Stimulated activated CD4-positive, alpha-beta T cell treated with anti-CD3 and anti-CD28 coated beads, Interleukin-2, amount 100 ng/mL, for 4 hours (primary cell): ENCODE measurements at places on chromosomes 3 and 15.

GRCh38 chr3:79521221-79521848 lies 246.5 kb downstream of the ROBO1 start:
- DNase-seq, result no peak

GRCh38 chr3:66395635-66396034 lies 105.2 kb downstream of the LRIG1 start:
- DNase-seq, result no peak

DNA sequence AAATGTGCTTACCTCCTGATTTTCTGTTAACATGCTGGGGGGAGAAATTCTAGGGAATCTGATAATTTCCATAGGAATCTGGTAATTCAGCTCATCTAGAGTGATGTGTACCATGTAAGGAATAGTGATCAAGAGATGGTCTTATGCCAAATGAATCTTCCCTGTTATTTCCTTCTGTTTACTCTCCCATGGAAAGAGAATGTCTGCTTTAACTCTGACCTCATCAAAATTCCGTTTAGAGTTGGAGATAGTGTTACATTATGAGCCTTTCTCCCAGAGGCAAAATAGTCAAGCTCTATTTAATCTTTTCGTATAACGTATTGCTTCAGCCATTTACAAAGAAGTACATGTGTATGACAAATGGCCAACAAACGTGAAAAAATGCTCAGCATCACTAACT lies 76.6 kb downstream of the ARHGEF26 start:
- no peak for DNase-seq

GRCh38 chr3:72380193-72380592 lies 468.1 kb downstream of the SHQ1 start:
- DNase-seq, result no peak

DNA sequence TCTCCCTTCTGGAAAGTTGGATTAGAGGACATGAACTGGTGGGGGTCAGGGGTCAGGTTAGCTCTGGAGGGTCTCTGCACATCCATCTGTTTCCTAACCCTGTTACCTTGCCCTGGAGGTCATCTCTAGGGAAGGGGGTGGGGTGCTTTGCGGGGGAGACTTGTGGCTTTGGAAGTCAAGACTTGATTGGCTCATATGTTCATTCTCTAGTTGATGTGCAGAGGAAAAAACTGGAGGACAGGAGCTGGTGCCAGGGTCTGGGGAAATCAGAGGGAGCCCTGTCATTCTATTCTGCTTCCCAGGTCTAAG lies 42.9 kb upstream of the ROPN1 start:
- no peak for DNase-seq

DNA sequence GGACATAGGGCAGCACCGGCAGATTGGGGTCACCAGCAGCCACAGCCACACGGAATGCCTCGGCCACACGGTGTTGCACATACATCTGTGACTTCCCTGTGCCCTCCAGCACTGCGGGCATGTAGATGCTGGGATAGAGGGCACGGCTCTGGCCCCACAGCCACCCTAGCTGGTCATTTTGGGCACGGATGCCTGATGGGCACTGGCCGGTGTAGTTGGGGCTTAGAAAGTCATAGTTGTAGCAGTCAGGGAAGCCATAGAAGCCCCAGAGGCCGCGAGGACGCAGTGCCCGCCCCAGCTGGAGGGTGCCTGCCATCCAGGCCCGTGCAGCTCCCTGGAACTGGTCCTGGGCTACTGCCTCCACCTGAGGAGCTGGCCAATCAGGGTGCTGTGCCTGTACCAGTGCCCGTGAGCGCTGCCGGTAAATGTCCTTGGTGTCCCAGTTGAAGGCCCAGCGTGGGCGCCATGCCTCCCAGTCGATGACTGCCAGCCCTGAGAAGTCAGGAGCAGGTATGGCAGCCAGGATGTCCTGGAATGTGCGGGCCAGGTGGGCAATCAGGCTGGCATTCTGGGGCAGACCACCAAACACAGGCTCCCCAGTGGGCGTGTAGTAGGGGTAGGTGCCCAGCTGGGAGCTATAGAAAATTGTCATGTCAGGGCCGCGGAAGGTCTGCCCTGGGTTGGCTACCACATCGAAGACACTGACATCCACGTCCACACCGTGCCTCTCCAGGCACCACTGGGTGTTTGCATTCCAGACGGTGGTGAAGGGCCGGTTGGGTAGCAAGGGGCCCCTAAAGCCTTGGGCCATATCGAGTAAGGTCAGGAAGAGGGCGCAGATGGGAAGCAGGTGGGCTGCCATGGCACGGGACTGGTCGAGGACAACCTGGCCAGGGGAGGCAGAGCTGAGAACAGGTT lies 1.0 kb downstream of the HYAL1 start:
- DNase-seq, result no peak

DNA sequence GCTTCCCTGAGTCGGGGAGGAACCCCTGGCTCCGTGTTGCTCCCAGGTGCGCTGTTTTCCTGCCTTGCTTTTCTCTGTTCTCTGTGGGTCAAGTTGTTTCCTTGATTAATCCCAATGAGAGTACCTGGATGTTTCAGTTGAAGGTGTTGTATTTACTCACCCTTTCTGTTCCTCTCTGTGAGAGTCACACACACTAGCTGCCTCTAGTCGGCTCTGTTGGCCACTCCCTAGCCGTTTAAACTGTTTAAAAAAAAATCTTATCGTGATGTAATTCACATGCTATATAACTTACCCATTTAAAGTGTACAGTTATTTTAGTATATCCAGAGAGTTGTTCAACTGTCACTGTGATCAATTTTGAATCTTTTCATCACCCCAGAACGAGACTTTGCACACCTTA lies 74.0 kb downstream of the AKAP13 start:
- DNase-seq, result no peak

GRCh38 chr3:37030588-37030987 lies 37.3 kb downstream of the MLH1 start:
- DNase-seq, result no peak

DNA sequence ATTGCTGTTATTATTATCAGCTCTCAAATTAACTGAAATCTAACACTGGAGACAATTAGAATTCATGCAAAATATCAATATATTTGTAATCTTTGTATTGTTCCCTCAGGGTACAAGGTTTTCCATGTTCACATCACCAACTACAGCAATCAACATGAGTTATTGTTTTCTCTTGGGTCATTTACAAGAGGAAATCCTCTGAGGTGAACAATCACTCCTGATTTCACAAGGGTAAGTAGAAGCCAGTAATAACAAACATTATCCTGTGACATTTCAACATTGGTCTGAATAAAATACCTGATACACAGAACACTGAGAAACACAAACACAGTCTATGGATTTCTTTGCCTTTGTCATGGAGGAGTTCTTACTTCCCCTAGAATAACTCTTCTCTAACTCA lies 174.0 kb downstream of the SUCNR1 start:
- DNase-seq, result no peak

GRCh38 chr3:110900576-110900975 lies 171.0 kb upstream of the NECTIN3 start:
- no peak for DNase-seq

DNA sequence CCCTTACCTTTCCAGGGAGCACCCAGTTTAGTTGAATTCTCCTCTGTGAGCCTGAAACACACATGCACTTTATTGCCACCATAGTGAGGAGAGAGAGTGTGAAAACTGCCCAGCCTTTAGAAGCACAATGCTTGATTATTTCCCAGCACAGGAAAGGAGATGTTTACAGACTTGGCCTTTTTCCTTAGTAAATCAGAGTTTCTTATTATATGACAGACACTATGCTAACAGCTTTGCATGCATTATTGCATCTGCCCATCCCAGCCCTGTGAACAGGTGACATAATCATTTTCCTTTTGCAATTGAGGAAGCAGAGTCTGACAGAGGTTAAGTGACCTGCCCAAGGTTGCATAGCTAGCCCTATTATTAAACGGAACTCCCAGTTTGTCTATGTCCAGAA lies 36.5 kb downstream of the CAPN3 start:
- no peak for DNase-seq

GRCh38 chr3:45407600-45407999 lies 19.2 kb downstream of the LARS2 start:
- no peak for DNase-seq

DNA sequence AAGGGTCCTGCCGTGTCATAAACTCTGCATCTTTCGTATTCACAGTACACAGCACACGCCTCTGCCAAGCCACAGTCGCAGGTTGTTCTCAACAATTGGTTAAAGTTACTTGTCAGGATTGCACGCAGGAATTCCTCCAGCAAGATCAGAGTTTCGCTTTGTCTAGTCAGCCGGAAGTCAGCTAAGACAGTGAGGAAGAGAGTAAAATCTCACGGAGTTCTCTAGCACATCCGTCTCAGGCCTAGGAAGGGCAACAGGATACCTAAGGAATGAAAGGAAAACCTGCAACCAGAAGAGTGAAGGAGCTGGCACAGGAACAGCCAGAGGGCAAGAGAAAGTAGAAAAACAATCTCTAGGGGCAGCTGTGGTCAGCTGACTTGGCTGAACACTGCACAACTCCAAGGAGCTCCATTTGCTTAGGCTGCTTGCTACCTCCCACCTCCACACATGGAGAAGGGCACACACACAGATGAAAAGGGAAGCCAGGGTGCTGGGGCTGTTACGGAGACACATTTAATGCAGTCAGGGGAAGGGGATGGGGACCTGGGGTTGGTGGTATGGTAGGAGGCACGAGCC lies 23.7 kb downstream of the RORA start:
- no peak for DNase-seq

- no peak for DNase-seq
These were observed 275.2 kb upstream of the MEIS2 start for GRCh38 chr15:37375519-37375918.

DNA sequence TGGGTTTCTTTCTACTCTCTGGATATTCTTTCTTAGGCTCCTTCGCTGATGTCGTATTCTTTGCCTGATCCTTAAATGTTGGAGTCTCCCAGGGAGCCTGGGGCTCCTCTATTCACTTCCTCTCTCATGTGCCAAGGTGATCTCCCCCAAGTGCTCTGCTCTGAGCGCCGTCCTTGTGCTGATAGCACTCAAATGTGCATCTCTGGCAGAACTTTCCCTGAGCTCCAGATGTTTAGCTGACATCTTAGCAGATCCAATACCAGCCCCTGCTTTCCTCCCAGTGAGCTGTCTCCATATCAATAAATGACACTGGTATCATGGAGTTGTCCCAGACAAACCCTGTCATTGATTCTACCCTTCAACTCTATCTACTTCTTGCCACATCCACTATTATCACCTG lies 62.4 kb downstream of the NTRK3 start:
- no peak for DNase-seq

DNA sequence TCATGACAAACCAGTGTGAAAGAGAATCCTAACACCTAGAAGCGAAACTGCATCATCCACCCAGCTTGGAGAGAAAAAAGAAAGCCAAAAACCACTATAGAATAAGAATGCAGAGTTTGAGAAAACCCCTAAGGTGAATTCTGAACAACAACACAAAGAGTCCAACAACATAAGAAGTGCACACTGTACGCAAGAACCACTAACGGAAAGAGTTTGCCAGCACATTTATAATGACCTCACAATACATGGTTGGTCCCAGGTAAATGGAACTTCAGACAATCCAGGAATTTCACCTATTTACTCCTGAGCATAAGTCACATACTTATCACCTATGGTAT lies 128.3 kb upstream of the BHLHE40 start:
- peak; percentile 14 for DNase-seq

- DNase-seq, result no peak
These were observed 49.8 kb upstream of the PXYLP1 start for GRCh38 chr3:141181819-141182218.

GRCh38 chr3:31934018-31934417 lies 47.0 kb downstream of the OSBPL10 start:
- DNase-seq, result no peak

GRCh38 chr3:189288348-189289235 lies 116.8 kb downstream of the TPRG1 start:
- DNase-seq, result no peak

DNA sequence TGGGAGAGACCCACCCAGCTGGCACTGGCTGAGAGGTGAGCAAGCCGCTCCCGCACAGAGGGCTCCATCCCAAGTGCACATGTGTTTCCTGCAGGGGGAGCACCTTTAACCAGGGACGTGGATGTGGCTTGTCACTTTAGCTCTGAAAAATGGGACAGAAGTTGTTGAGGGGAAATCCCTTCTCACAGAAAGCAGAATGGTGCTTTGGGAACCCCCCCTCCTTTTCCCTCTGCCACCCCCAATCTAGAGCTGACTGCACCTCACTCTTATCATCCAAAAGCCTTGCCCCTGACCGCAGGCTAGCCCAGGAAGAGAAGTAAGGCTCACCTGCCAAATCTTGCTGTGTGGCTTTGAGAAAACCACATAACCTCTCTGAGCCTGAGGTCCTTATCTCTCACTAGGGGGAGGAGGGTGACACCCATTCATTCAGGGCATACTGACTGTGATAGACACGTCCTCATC lies 77.9 kb downstream of the RPN1 start:
- no peak for DNase-seq

DNA sequence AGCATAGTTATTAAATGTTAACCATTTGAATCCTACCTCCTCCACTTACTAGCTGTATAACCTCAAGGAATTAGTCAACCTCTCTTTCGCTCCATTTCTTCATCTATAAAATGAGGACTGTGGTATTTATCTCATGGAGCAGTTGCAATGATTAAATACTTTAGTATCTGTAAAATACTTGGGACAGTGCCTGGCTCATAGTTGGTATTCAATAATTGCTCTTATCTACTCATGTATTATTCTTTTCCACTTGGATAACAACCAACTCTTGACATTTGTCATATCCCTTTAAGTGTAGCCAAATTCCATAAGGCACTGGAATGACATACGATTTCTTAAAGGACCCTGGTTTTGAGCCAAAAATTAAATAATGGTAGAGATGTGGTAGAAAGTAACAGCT lies 72.0 kb downstream of the FSIP1 start:
- no peak for DNase-seq

DNA sequence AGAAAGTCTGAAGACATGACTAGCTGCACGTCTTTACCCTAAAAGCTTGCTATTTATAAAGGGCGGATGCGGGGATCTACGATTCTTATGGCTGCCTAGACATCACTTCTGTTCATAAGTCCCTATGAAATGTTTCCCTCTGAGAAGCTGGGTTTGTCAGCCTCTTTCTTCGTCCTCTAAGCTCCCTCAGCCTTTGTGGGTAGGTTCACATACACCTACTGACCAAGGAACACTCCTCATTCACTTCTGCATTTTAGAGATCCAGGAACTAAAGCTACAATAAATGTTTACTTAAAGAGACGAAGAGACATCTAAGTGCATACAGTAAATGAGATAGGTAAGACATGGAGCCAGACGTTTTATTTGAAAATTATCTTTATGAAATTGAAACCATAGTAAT lies 16.7 kb upstream of the RAMAC start:
- DNase-seq, result no peak

DNA sequence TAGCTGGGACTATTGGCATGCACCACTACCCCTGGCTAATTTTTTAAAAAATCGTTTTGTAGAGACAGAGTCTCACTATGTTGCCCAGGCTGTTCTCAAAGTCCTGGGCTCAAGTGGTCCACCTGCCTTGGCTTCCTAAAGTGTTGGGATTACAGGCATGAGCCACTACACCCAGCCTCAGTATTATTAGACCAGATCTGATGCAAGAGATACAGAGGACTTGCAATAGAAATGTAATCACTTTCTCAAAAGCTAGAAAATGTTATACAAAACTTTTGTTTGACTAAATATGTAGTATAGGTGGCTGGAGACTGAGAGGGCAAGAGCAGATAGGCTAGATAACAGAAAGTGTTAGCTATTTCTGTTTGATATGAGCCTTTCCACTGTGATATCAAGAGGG lies 531.9 kb downstream of the SOX2 start:
- DNase-seq, result no peak

- DNase-seq, result no peak
These were observed 229.5 kb downstream of the CHL1 start for GRCh38 chr3:426072-426471.
